ENCODE measurements at places on chromosomes 6 and 20.

GRCh38 chr6:55954436-55954835, 79.0 kb upstream of the BMP5 start:
- DNase-seq = no peak

DNA sequence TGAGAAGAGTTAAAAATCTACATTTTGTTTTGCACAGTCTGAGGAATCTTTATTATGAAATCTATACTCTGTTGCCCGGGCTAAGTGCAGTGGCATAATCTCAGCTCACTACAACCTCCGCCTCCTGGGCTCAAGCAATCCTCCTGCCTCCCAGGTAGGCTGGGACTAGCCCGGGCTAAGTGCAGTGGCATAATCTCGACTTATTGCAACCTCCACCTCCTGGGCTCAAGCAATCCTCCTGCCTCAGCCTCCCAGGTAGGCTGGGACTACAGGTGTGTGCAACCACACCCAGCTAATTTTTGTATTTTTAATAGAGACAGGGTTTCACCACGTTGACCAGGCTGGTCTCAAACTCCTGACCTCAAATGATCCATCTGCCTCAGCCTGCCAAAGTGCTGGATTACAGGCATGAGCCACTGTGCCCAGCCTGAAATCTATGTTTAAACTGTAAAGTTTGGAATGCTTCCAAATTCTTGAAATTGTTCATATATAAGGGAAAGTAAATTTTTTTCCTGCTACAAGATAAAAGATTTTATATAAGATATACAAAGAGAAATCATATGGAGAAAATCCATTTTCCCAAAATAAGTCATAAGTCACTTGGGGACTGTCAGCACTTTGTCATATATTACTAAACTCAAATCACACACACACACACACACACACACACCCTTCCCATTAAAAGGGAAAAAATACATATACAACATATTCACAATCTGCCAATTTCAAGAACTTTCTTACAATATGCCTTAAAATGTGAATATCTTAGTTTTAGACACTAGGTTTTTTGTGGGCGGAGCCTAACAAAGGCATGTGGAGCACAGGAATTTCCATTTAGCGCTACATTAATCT, 19.4 kb downstream of the PTPRK start:
- no peak for DNase-seq

DNA sequence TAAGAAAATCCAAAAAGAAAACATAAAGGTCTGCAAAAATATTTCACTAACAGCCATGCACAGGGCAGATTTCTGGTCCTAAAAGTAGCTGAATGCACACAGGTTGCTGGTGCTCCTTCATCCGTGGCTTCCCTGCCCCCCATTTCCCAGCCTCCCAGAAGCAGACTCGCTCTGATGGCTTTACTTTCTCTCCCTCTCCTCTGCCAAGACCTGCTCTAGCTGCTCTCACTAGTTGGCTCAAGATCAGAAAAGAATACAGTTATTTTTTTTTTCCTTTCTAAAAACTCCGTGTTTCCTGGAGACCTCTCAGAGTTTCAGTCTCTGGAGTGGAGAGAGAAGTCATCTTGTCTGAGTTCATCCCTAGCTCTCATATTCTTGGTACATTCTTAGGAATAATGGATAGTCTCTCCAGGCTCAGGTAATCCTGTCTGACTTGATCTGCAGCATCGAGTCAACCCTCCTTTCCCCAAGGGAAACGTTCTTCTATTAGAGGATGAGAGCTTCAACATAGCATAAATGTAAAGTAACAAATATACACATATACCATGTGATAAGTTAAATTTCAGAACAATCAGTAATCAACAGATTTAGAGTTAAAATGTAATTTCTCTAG, 214.2 kb downstream of the TBC1D7 start:
- DNase-seq = no peak

GRCh38 chr6:89527634-89528033, 94.7 kb downstream of the ANKRD6 start:
- no peak for DNase-seq

DNA sequence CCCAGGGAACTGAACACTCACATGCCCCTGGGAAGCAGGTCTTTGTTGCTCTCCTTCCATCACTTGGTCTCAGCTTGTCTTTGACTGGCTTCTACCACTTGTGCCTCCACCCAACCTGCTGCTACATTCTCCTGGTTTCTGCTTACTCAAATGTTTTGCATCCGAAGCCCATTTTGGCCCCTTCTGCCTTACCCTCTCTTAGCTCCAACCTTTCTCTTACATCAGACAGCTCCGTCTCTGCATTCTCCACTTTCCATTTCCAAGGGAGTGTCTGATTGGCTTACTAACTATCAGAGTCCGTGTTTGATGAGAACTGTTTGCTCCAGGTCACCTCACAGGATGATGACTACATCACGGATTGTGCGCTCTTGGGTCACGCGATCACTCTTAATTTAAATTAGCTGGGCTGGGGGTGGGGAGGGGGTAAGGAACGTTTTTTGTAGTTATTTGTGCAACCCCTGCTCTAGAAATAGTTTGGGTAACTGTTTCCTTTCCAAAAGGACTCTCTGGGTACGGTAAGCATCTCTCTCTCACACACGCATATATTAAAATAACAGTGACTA, 844 bp upstream of the ABRACL start:
- peak; percentile 41 for DNase-seq

- no peak for DNase-seq
Measured at GRCh38 chr6:167552961-167553735, 228.3 kb downstream of the TTLL2 start.

DNA sequence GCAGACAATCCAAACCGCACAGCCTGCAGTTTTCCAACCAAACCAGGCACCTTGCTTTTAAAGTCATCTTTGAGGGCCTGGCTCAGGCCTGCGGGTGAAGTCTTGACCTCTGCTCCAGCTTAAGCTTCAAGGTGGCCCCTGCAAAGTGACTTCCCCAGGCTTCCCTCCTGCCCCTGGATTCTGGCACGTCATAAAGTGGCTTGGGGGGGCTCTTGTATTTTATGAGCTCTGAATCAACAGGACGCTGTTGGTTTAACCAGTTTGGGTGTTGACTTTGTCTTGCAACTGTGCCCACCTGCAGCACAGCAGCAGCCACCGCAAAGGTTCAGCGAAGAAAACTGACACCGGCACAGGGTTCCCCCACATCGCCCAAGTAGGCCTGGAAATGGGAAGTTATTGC, 81.2 kb downstream of the NFATC2 start:
- no peak for DNase-seq

GRCh38 chr20:49595811-49596561, 28.0 kb upstream of the PTGIS start:
- DNase-seq = no peak

GRCh38 chr6:33439956-33440648, 14.3 kb upstream of the ZBTB9 start:
- no peak for DNase-seq

- DNase-seq = no peak
Measured at GRCh38 chr6:99821164-99821563, 172.9 kb downstream of the MCHR2 start.

DNA sequence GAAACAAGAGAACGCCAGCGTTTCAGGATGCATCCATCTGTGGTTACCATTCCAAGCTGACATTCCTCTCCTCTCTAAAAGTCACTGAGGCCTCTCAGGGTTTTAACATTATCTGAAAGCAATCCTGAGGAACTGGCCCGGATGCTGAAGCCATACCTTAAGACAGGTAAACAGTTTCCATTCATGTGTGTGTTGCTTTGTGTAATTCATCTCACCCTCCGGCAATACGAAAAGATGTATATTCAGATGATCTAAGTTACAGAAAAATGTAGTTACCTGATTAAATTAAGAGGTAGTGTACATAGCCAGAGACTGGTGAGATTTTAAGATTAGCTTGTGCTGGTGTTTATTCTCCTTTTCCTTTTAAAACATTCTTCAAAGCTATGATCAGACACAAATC, 68.4 kb upstream of the BACH2 start:
- no peak for DNase-seq

- DNase-seq = no peak
Measured at GRCh38 chr20:36066777-36067176, 87.8 kb upstream of the EPB41L1 start.

GRCh38 chr6:155782320-155782731, 326.7 kb upstream of the NOX3 start:
- peak; percentile 4 for DNase-seq

DNA sequence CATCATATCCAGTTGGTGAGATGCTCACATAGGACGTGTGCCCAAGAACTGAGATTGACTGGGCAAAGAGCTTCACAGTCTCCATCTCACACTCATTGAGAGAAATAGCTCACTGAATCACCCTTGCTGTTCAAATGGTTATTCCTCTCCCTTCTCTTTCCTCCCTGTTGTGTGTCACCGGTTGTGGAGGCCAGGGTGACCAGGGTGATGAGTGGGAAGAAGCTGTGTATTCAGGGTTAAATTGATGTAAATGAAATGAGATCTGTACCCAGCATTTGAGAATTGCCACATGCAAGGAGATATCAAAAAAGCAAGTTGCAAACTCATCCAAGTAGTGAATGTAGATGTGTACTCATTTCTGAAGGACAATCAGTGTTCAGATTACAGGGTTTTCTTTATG, 36.6 kb upstream of the VAPB start:
- DNase-seq = no peak

DNA sequence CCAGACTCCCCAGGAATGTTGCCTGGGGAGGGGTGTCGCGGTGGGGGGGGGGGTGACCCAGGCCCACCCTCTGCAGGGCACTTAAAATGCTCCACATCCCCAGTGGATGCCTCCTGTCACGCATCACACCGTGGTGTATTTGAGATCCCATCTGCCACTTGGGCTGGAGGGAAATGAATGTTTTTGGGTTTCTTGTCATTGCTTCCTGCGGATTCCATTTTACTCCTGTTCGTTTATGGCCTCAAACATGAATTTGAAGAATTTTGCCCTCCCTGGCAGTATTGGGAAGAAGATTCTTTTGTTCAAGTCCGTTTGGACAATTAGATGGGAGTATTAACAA, 544 bp upstream of the KHDC1 start:
- no peak for DNase-seq

DNA sequence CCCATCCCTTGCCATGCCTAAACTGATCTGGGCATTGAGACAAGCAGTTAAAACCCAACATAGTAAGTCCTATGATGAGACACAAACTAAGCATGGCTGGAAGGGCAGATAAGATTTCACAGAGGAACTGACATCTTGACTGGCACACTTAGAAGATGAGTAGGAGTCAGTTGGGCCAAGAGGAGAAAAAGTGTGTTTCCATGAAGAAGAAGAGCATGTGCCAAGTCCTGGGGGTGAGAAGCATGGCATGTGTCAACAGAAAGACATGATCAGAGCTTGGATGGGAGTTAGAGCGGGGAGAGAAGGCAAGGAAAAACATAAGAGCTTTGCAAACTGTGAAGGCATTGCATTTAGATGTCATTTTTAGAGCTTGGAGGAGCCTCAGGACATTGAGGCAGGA, 68.0 kb downstream of the ESR1 start:
- DNase-seq = no peak

GRCh38 chr6:159995405-159995804, 26.5 kb downstream of the IGF2R start:
- no peak for DNase-seq

GRCh38 chr6:341914-342831, 49.4 kb upstream of the IRF4 start:
- no peak for DNase-seq

GRCh38 chr6:44115866-44116265, 11.4 kb downstream of the MRPL14 start:
- DNase-seq = no peak

- DNase-seq = no peak
Measured at GRCh38 chr6:168361766-168362165, 42.2 kb upstream of the DACT2 start.

DNA sequence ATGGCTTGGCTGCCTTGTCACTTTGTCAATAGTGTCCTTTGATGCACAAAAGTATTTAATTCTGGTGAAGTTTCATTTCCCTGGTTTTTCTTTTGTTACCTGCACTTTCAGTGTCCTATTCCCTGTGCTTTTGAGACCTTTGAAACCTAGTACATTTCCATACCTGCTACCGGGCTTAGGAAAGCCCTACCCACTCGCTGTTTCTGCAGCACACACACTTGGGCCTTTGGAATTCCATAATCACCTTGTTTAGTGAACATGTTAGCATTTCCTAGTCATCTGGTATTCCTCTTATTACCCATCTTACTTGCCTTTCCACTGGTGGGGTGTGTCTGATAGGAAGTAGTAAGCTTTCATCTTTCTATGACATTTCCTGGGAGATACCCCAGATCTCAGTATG, 19.3 kb upstream of the SYNDIG1 start:
- DNase-seq = no peak

GRCh38 chr20:25460566-25461280, 53.2 kb downstream of the GINS1 start:
- no peak for DNase-seq

DNA sequence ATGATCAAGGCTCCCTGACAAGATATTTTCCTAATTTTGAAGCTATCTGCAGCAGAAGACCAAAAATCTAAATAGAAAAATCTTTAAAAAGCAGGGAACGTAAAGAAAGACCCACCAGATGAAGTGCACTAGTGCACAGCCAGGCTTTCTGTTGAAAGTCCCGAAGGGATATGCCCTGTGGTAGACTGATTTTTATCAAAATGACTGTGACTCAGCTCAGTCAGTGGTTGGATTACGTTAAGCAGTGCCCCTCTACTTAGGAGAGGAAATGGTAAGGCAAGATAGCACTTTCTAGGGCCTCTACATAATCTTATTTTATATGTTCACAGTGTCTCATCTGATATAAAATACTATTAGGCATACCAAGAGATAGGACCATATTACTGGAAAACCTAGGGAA, 123.4 kb upstream of the RAB32 start:
- DNase-seq = no peak

DNA sequence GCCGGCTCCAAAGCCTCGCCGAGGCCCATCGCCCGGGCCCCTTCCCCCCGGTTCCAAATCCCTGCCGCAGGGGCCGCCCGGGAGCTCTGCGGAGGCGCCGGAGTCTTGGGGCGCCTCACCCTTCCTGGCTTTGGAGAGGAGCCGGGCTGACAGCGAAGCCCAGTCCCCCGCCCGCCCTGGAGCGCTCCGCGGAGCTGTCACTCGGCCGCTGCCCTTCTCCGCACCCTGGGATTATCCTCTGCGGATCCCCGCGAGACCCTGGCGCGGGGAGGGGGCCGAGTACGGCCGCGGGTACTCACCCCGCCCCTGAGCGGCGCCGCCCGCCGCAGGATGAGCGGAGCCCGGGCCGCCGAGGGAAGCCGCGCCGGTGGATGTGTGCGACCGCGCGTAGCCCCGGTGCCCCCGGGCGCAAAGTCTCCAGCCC, 343 bp downstream of the SNAP91 start:
- DNase-seq = no peak

- no peak for DNase-seq
Measured at GRCh38 chr6:154071711-154072110, 32.7 kb downstream of the OPRM1 start.

DNA sequence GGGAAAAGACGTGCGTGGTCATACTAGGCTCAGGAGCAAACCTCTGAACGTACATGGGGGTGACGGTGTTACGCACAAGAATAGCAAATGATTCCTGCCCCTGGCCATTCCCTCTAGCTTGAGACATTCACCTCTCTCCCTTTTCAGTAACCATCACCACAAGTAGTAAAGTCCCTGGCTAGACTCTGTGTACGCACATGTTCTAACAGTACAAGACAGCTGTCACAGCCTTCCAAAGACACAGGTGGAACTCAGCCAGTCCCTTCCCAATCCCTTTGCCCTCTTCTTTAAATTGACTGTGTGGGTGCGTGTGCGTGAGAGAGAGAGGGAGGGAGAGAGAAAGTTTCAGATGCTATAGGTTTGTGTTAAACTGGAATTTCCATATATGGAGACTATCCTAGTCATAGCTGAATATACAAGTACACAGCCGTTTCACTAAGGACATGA, 67.3 kb downstream of the LY86 start:
- DNase-seq = no peak

Measured in NCI-H2029 (cell line).